Sigmoid colon (tissue), 7 donors: ENCODE measurements at places on chromosomes 1 and 21. TPM values are rescaled to one million over a fixed set of nuclear protein-coding genes. Genes with fewer than 3 reads are reported as not detected.

GPR89A gene
- 51.2 TPM for total RNA-seq

URB1 gene
- total RNA-seq = 10.2 TPM

B3GALT6 gene
- 12.5 TPM for total RNA-seq

ARMH1 gene
- not detected for total RNA-seq

RHBDL2 gene
- total RNA-seq = not detected

DNA sequence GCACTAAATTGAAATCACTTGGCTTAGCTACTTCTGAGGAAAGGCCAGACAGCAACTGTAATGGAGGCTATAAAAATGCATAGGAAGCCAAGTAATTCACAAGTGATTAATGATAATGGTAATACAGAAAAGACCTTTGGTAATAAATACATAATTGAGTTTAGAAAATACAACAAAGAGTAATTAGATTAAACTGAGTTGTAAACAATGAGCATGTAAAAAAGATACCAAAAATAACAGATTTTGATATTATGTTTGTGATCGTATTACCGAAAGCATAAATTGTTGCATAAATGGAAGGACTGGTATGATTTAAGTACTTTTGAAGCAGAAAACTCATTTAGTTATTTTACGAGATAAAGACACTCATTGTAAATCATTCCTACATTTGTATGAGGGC, 556.7 kb upstream of the TMPRSS15 start:
- H3K36me3 ChIP-seq = no peaks in the 10 kb centered on the region
- no peaks in the 10 kb centered on the region for H3K27me3 ChIP-seq
- no peaks in the 10 kb centered on the region for H3K4me1 ChIP-seq
- no peak for DNase-seq
- H3K4me3 ChIP-seq = no peak overlapping the region

GRCh38 chr1:5747426-5748285, 244.6 kb downstream of the NPHP4 start:
- no peaks in the 10 kb centered on the region for H3K27me3 ChIP-seq
- H3K27ac ChIP-seq = no peak overlapping the region
- no peaks in the 10 kb centered on the region for H3K36me3 ChIP-seq
- peak; percentile 14 for DNase-seq

GRCh38 chr1:153608089-153608682, 4.8 kb downstream of the S100A16 start:
- peak overlapping the region; percentile 78 for H3K27ac ChIP-seq
- H3K27me3 ChIP-seq = no peaks in the 10 kb centered on the region
- H3K36me3 ChIP-seq = no peaks in the 10 kb centered on the region
- H3K4me3 ChIP-seq = peak overlapping the region; percentile 24
- no peak for DNase-seq
- H3K4me1 ChIP-seq = no peaks in the 10 kb centered on the region

DNA sequence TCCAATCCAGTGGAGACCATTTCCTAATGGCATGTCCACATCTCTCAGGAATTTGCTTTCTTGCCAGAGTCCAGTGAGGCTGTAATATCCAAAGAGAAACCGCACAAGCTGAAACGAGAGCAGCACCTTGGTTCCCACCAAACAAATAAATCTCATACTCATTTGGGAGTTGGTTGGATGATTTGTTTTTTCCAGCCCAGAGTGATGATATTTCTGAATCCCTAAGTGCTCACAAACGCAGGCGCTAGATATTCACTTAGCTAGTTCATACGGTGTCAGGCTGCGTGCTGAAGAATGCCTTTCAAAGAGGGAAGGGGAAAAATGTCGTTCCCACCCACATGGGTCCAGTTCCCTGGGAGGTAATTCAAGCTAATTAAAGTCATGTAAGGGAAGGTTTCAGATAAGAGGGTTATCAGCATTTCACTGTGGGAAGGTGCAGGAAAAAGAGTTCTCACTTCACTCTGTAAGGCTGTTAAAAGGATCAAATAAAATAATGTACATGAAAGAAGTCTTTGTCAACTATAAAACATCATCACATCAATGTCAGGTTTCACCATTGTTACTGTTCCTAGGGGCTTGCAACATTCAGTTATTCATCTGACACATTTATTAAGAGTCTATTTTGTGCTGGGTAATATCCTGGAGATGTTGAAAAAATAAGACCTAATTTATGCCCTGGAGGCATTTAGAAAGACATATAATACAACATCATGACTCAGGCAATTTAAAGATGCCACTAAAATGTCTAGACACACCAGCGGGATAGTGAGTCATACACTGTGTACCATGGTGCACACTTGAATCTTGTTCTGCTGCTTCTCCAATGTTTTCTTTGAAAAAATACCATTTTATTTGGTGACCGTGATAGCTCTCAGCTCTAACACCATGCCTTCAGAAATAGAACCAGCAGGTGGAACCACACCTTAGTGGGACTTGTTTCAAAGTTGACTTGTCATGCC, 19.3 kb downstream of the DPT start:
- no peaks in the 10 kb centered on the region for H3K4me1 ChIP-seq
- H3K4me3 ChIP-seq = no peak overlapping the region
- no peak for DNase-seq
- peak overlapping the region; percentile 81 for H3K27ac ChIP-seq
- H3K27me3 ChIP-seq = no peaks in the 10 kb centered on the region

- no peaks in the 10 kb centered on the region for H3K4me1 ChIP-seq
- no peaks in the 10 kb centered on the region for H3K36me3 ChIP-seq
- no peak overlapping the region for H3K4me3 ChIP-seq
Observed at GRCh38 chr21:35649186-35649585, 411.1 kb downstream of the SETD4 start.

DNA sequence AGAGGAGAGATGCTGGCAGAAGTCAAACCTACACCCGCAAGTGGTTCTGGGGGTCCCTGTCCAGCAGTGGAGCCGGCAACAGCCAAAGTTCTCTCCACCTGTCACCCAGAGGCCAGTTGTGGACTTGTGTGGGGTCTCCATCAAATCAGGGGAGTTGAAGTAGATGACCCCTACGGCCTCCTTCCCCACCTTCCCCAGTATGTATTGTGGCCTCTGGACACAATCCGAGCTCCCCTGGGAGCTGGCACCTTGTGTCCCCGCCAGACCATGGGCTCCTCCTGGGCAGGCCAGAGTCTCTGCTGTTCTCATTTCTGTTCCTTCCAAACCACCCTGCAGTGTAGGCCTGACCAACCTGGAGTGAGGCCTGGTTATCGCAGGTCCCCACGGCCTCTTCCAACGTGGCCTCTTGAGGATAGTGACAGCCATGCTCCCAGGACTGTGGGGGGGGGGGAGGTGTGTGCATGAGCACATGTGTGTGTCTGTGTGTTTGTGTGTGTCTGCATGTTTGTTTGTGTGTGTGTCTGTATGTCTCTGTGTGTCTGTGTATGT, 246.4 kb downstream of the MATN1 start:
- no peaks in the 10 kb centered on the region for H3K36me3 ChIP-seq
- H3K27ac ChIP-seq = no peak overlapping the region
- H3K27me3 ChIP-seq = no peaks in the 10 kb centered on the region
- no peaks in the 10 kb centered on the region for H3K4me1 ChIP-seq

DNA sequence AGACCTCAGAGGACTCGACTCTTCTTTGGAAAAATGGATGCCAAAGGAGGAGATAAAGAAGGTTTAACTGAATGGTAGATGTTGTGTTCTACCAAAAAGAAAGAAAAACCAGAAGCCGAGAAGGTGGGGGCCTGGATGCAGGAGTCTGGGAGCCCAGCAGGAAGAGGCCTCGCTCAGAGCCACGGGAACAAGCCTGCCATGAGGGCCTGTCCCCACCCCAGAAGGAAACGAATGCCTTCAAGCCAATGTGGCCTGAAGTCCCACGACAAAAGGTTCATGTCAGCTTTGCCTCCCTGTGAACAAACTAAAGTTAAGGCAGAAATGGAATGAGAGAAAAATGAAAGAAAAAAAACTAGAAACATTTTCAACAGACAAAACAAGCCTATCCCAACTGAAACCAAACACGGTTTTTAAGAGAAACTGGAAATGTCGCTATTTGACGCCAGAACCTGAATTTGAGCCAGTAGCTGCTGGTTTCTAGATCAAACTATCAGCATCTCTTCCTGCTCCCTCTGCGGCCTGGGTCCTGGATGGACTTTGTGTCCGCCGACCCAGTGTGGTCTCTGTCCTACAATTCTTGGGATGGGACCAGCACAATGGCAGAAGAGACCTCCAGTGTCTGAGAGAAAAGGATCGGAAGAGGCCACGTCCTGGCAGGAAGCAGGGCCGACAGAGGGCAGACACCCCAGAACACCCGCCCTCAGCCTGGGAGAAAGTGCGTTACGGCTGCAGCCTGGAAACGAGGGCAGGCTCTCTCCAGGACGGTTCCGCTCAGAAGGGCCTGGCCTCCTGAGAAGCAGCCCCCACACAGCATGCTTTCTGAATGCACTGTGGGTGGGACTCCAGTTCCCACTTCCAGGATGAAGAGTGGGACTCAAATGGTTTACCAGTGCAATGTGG, 35.2 kb downstream of the SLC45A1 start:
- H3K4me1 ChIP-seq = no peaks in the 10 kb centered on the region
- peak; percentile 73 for DNase-seq
- peaks cover 38% of the 10 kb centered on the region for H3K36me3 ChIP-seq
- peak overlapping the region; percentile 71 for H3K27ac ChIP-seq
- H3K27me3 ChIP-seq = no peaks in the 10 kb centered on the region

GRCh38 chr21:39845571-39846130, 21.6 kb upstream of the PCP4 start:
- no peaks in the 10 kb centered on the region for H3K36me3 ChIP-seq
- no peak for DNase-seq
- no peaks in the 10 kb centered on the region for H3K4me1 ChIP-seq
- no peaks in the 10 kb centered on the region for H3K27me3 ChIP-seq

DNA sequence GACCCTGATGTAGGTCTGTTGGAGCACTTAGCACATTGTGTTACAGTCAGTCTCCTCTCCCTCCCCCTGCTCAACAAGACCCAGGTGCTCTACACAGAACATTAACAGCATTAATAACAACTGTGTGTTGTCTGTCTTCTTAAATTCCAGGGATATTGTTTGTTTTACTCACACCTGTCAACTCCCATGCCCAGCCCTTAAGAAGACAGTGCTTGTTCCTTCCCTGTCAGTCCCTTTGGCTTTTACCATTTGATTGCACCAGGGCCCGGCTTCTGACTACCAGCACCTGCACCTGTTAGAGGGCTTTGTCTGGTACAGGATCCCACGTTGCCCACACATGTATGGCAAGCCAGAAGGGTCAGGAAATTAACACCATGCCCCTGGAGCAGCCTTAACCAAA, 11.7 kb downstream of the RIMKLA start:
- H3K4me3 ChIP-seq = no peak overlapping the region
- no peaks in the 10 kb centered on the region for H3K36me3 ChIP-seq
- no peak for DNase-seq
- H3K27ac ChIP-seq = no peak overlapping the region

GRCh38 chr1:228891272-228892034, 156.2 kb downstream of the RHOU start:
- H3K36me3 ChIP-seq = no peaks in the 10 kb centered on the region
- H3K27ac ChIP-seq = no peak overlapping the region
- DNase-seq = no peak
- H3K27me3 ChIP-seq = no peaks in the 10 kb centered on the region
- no peaks in the 10 kb centered on the region for H3K4me1 ChIP-seq

GRCh38 chr1:17891205-17892110, 136.3 kb downstream of the ACTL8 start:
- no peak overlapping the region for H3K4me3 ChIP-seq
- no peaks in the 10 kb centered on the region for H3K27me3 ChIP-seq
- DNase-seq = no peak
- H3K36me3 ChIP-seq = no peaks in the 10 kb centered on the region

GRCh38 chr1:203649999-203650836, 23.6 kb downstream of the ATP2B4 start:
- peak overlapping the region; percentile 27 for H3K4me3 ChIP-seq
- no peaks in the 10 kb centered on the region for H3K36me3 ChIP-seq
- H3K27me3 ChIP-seq = no peaks in the 10 kb centered on the region
- DNase-seq = peak; percentile 82
- H3K27ac ChIP-seq = peak overlapping the region; percentile 95

GRCh38 chr1:51572365-51572764, 44.5 kb upstream of the OSBPL9 start:
- H3K27ac ChIP-seq = no peak overlapping the region
- no peaks in the 10 kb centered on the region for H3K27me3 ChIP-seq
- DNase-seq = no peak
- H3K36me3 ChIP-seq = no peaks in the 10 kb centered on the region
- peaks cover 18% of the 10 kb centered on the region for H3K4me1 ChIP-seq

GRCh38 chr1:29650476-29650875, 414.2 kb downstream of the PTPRU start:
- H3K27me3 ChIP-seq = peaks cover 8% of the 10 kb centered on the region
- H3K4me1 ChIP-seq = no peaks in the 10 kb centered on the region
- H3K4me3 ChIP-seq = no peak overlapping the region
- no peak overlapping the region for H3K27ac ChIP-seq
- no peaks in the 10 kb centered on the region for H3K36me3 ChIP-seq

- DNase-seq = no peak
- H3K4me3 ChIP-seq = no peak overlapping the region
- peaks cover 3% of the 10 kb centered on the region for H3K4me1 ChIP-seq
- H3K36me3 ChIP-seq = no peaks in the 10 kb centered on the region
Observed at GRCh38 chr1:107934578-107934977, 30.4 kb downstream of the VAV3 start.

GRCh38 chr1:93448983-93449804, 1.3 kb downstream of the FNBP1L start:
- DNase-seq = no peak
- no peaks in the 10 kb centered on the region for H3K36me3 ChIP-seq
- peak overlapping the region; percentile 92 for H3K4me3 ChIP-seq
- peak overlapping the region; percentile 79 for H3K27ac ChIP-seq

GRCh38 chr1:43558346-43558841, 27.7 kb downstream of the PTPRF start:
- H3K27ac ChIP-seq = peak overlapping the region; percentile 88
- peaks cover 39% of the 10 kb centered on the region for H3K4me1 ChIP-seq
- DNase-seq = peak; percentile 73
- H3K36me3 ChIP-seq = peaks cover 28% of the 10 kb centered on the region
